ENCODE measurements at places on chromosomes 7 and 10.

GRCh38 chr7:114418117-114418516 lies 3.5 kb downstream of the FOXP2 start:
- H3K4me3 ChIP-seq = no peak overlapping the region
- peaks cover 2% of the 10 kb centered on the region for H3K4me1 ChIP-seq
- no peak for DNase-seq
- no peaks in the 10 kb centered on the region for H3K36me3 ChIP-seq
- H3K27ac ChIP-seq = no peak overlapping the region

DNA sequence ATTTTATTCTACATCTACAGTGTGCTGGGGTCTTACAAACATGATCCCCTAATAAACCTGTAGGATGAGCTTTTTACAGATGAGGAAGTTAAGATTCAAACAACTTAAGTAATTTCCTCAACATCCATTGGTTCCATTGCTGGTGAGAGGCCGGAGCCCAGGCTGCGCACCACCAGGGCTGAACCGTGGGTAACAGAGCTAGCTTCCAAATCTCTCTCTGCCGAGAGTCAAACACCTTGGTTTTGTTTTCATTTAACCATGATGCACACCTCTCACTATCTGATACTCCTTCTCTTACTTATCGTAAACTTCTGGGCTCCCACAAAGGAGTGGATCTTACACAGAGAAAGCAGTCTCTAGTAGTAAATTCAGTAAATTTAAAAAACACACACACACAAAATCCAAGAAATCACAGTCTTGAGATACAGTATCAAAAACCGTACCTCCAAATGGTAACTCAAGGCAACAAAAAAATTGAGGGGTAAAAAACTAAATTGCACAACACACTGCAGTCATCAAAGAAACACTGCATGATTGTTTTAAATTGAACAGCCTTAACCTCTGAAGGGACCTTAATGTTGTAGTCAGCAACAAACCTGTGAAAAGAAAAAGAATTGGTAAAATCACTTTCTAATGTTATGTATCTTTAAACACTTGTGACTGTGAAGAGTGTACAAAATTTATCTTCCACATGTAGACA lies 20.5 kb downstream of the SGMS1 start:
- H3K4me3 ChIP-seq = no peak overlapping the region
- H3K36me3 ChIP-seq = no peaks in the 10 kb centered on the region
- no peak overlapping the region for H3K27ac ChIP-seq
- H3K27me3 ChIP-seq = no peaks in the 10 kb centered on the region

DNA sequence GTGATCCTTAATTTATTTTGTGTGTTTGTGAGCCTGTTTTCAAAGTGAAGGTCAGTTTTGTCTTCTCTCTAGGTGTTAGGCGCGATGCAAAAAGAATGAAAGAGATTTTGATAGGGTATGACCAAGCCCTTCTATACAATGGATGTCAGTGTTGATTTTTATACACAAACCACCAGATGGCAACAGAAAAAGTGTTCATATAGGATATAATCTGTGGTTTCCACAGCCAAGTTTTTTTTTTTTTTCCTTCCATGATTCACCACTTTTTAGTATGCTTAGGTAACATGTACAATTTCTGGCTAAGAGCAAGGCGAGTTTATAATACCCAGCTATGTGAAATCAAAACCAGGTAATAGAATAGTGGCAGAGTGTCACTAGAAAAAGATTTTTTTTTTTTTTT lies 8.1 kb downstream of the SDK1 start:
- H3K27ac ChIP-seq = no peak overlapping the region
- peaks cover 2% of the 10 kb centered on the region for H3K27me3 ChIP-seq
- no peak overlapping the region for H3K4me3 ChIP-seq
- no peak for DNase-seq
- H3K4me1 ChIP-seq = no peaks in the 10 kb centered on the region

DNA sequence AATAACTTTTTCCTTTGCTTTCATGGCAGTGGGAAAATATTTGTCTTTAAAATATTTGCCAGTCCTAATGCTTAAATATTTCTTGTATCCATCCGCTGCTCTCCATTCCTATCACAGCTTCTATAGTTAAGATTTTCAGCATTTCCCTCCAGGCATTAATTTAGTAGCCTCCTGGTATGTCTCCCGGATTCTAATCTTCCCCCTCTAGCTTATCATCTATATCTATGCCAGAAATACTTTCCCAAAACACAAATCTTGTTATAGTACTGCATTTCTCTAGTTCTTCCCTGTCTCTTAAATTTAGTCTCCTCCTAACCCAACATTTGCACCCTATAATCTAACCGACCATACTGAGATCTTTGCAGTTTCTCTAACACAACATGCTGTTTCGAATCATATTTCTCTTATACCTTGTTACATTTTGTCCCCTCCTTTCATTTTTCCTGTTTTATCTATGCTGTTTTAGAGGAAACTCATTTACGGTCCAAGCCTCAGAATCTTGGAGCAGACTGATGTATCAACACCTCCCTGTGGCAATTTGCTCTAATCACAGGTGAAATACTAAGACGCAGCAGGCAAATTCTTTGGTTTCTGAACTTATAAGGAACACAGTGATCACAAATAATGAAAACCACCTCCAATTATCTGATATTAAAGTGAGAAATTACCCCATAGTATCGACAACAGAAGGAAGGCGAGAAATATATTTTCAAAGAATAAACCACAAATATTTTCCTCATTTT lies 10.3 kb downstream of the CNTNAP2 start:
- H3K27ac ChIP-seq = no peak overlapping the region
- no peaks in the 10 kb centered on the region for H3K36me3 ChIP-seq
- peaks cover 2% of the 10 kb centered on the region for H3K27me3 ChIP-seq
- no peaks in the 10 kb centered on the region for H3K4me1 ChIP-seq

GRCh38 chr7:70432567-70433001 lies 699.4 kb upstream of the GALNT17 start:
- no peak for DNase-seq
- peaks cover 3% of the 10 kb centered on the region for H3K27me3 ChIP-seq
- no peak overlapping the region for H3K27ac ChIP-seq
- H3K4me3 ChIP-seq = no peak overlapping the region
- no peaks in the 10 kb centered on the region for H3K36me3 ChIP-seq
- peaks cover 4% of the 10 kb centered on the region for H3K4me1 ChIP-seq

GRCh38 chr10:8389630-8390029 lies 335.1 kb downstream of the GATA3 start:
- DNase-seq = no peak
- peaks cover 6% of the 10 kb centered on the region for H3K4me1 ChIP-seq
- H3K27me3 ChIP-seq = peaks cover 3% of the 10 kb centered on the region
- no peaks in the 10 kb centered on the region for H3K36me3 ChIP-seq
- no peak overlapping the region for H3K4me3 ChIP-seq

GRCh38 chr7:21945454-21946221 lies at the start of gene CDCA7L:
TSS of gene CDCA7L (minus strand) at chr7:21945899. CDS start at chr7:21945804, 95 bp downstream.
- no peak within 1 kb of the TSS for H3K27ac ChIP-seq
- H3K4me3 ChIP-seq = peak within 1 kb of the TSS; percentile 94
- H3K4me1 ChIP-seq = peaks cover 34% of the 10 kb centered on the region
- DNase-seq = peak; percentile 68
- no peaks in the 10 kb centered on the region for H3K36me3 ChIP-seq
- H3K27me3 ChIP-seq = no peaks in the 10 kb centered on the region

DNA sequence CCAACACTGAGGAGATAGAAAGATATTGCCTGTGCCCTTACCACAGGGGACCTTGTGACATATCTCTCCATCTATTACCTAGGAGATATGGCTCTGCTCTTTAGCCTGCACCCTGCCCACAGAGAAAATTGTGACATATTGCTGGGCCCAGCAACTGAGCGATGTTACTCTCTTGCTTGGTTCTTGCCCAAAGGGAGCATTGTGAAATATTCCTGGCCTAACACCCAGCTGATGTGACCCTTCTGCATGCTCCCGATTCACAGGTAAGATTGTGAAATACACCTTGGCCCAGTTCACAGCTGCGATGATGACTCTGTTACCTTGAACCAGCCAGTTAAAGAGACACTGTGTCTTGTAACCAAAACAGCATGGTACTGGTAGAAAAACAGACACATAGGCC lies 37.2 kb upstream of the ZNF107 start:
- no peak overlapping the region for H3K27ac ChIP-seq
- peaks cover 4% of the 10 kb centered on the region for H3K27me3 ChIP-seq
- no peak overlapping the region for H3K4me3 ChIP-seq
- no peaks in the 10 kb centered on the region for H3K36me3 ChIP-seq

DNA sequence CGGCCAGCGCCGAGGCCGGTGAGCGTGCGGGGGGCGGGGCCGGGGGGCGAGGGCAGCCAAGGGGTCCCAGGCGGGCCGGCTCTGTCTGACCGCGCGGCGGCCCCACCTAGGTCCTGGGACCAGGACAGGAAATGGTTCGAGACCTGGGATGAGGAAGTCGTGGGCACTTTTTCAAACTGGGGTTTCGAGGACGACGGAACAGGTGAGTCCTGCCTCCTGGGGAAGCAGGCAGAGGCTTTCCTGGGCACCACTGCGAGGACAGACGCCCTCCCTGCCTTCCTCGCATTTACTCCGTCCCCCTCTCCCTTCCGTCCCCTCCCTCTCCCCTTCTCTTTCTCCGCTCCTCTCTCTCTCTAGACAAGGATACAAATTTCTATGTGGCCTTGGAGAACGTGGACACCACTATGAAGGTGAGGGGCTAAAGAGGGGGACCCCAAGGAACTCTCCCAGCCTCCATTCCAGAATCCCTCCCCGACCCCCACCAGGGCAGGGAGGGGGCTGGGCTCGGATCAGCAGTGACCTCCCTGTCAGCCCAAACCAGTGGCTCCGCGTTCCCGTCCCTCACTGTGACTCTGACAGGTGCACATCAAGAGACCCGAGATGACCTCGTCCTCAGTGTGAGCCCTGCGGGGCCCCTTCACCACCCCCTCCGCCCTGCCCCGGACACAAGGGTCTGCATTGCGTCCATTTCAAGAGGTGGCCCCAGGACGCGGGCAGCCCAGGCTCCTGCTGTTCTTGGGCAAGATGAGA lies 2.6 kb upstream of the MUC12 start:
- H3K36me3 ChIP-seq = peaks cover 5% of the 10 kb centered on the region
- peaks cover 33% of the 10 kb centered on the region for H3K27me3 ChIP-seq
- no peak for DNase-seq
- H3K4me3 ChIP-seq = peak overlapping the region; percentile 23
- H3K4me1 ChIP-seq = peaks cover 15% of the 10 kb centered on the region
- H3K27ac ChIP-seq = no peak overlapping the region

DNA sequence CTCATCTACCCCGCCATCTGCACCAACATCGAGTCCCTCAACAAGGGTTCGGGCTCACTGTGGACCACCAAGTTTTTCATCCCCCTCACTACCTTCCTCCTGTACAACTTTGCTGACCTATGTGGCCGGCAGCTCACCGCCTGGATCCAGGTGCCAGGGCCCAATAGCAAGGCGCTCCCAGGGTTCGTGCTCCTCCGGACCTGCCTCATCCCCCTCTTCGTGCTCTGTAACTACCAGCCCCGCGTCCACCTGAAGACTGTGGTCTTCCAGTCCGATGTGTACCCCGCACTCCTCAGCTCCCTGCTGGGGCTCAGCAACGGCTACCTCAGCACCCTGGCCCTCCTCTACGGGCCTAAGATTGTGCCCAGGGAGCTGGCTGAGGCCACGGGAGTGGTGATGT lies 34.6 kb upstream of the CDH23 start:
- peaks cover 21% of the 10 kb centered on the region for H3K36me3 ChIP-seq
- H3K27ac ChIP-seq = no peak overlapping the region
- H3K4me1 ChIP-seq = peaks cover 20% of the 10 kb centered on the region
- DNase-seq = no peak
- H3K27me3 ChIP-seq = peaks cover 2% of the 10 kb centered on the region

DNA sequence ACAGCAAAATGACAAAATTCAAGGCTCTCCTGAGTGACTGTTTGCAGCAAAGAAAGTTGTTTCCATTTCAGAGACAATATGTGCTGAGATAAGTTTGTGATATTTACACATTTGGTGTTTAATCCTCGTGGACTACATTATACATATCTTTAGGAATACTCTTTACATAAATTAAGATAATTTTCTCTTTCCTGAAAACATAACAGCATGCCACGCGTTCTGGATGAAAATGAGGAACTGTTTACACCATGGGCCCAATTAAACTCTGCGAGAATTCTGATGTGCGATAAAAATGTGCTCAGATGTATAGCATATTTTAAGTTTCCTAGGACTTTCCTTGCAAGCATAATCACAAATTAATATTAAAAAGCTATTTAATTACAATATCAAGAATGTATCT lies 26.4 kb downstream of the PTPRE start:
- no peak overlapping the region for H3K4me3 ChIP-seq
- H3K36me3 ChIP-seq = peaks cover 17% of the 10 kb centered on the region
- H3K4me1 ChIP-seq = peaks cover 14% of the 10 kb centered on the region
- DNase-seq = no peak

- peaks cover 9% of the 10 kb centered on the region for H3K27me3 ChIP-seq
- H3K36me3 ChIP-seq = peaks cover 35% of the 10 kb centered on the region
- H3K27ac ChIP-seq = no peak overlapping the region
- no peak for DNase-seq
Measured at GRCh38 chr10:99906470-99906869, 103.3 kb downstream of the DNMBP start.

DNA sequence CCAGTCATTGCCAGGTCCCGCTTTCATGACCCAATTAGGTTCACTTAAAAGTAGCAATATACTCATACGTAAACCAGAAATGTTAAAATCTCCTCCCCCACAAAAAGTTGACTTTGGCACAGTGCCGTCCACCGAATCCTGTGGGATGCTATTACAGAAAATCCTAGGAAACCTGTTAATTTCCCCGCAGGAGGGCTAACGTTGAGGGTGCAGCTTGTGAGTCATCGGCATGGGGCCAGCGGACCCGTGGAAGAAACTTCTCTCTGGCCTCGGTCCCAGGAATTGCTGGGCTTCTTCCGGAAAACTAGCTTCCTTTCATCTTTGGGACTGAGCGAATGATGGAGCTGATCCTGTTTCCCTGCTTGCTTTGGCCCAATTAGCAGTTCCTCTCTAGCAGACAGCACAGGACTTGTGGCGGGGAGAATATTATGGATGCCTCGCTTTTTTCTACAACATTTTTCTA lies 13.5 kb downstream of the CRYGN start:
- peaks cover 8% of the 10 kb centered on the region for H3K4me1 ChIP-seq
- no peak overlapping the region for H3K27ac ChIP-seq
- H3K27me3 ChIP-seq = peaks cover 9% of the 10 kb centered on the region
- no peak for DNase-seq
- peaks cover 9% of the 10 kb centered on the region for H3K36me3 ChIP-seq

- H3K4me3 ChIP-seq = no peak overlapping the region
- no peaks in the 10 kb centered on the region for H3K4me1 ChIP-seq
- H3K27ac ChIP-seq = no peak overlapping the region
- no peak for DNase-seq
- no peaks in the 10 kb centered on the region for H3K36me3 ChIP-seq
- no peaks in the 10 kb centered on the region for H3K27me3 ChIP-seq
Measured at GRCh38 chr10:5829267-5829666, 16.0 kb upstream of the GDI2 start.

GRCh38 chr7:117281562-117281961 lies 41.3 kb downstream of the WNT2 start:
- no peak for DNase-seq
- H3K4me1 ChIP-seq = peaks cover 4% of the 10 kb centered on the region
- peaks cover 4% of the 10 kb centered on the region for H3K36me3 ChIP-seq
- no peak overlapping the region for H3K4me3 ChIP-seq
- H3K27me3 ChIP-seq = peaks cover 3% of the 10 kb centered on the region
- no peak overlapping the region for H3K27ac ChIP-seq

Measured in endothelial cell (in vitro differentiated cells).